Activated naive CD4-positive, alpha-beta T cell treated with Interleukin-2 at 50 U/mL for 16 hours (primary cell): ENCODE measurements at places on chromosomes 2 and 18.

DNA sequence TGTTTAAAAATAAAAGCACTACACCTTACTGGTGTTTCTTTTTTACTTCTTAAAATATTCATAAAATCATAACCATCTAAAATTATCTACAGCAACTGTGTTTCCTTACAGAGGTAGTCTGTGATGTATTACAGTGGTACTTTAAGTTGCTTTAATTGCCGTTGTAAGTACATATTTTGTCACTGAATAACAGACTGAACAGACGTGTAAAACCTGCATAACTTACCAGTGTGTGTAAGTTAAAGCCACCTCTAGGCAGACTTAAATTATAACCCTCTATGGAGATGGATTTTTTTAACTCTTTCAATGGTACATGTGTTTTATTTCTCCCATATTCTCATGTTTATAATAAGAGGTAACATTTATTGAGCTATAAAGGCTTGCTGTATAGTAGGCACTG lies 166.8 kb downstream of the NR4A2 start:
- no peak for DNase-seq

DNA sequence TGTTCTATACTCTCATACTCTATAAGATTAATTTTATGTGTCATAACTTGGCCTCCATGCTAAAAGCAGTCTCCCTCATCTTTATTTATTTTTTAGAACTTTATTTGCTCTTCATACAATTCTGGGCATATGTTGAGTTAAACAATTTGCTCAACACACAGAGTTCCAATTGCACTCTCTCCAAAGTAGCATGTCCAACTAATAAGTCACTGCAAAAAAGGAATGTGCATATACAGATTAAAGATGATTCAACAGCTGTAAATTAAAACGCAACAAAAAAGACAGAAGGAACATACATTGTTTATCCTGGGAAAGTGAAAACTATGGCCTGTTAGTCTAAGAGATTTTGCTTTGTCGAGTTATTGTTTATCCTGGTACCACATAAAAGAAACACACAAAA lies 277.7 kb upstream of the ACVR2A start:
- DNase-seq: no peak

DNA sequence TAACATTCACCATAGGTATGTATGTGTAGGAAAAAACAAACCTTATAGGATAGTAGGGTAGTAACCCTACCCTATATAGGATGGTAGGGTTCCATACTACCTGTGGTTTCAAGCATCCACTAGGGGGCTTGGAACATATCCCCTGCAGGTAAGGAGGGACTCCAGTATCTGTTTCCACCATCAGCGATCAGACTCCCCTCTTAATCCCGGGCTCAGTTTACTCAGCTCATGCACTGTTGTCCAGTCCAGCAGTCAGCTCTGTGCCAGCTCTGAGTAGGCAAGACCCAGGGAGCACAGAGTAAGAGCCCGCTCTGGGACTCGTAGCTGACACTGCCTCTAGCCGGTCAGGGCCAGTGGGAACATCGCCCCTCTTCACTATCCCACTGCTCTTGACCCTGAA lies 61.7 kb downstream of the MEX3C start:
- DNase-seq: no peak

- no peak for DNase-seq
Measured at GRCh38 chr2:81670885-81671284, 1366.3 kb upstream of the LRRTM1 start.

DNA sequence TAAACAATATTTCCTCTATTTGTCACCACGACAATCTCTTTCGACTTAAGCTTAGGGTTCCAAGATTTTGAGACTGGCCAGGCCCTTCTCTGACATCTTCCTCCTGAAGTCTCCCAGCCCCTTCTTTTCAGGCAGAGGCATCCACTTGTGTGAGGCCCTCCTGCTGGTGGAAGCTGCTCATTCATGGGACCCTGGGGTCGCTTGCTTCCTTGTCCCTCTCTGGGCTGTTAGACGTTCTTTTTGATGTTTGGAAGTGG lies 188.2 kb upstream of the APCDD1 start:
- no peak for DNase-seq

DNA sequence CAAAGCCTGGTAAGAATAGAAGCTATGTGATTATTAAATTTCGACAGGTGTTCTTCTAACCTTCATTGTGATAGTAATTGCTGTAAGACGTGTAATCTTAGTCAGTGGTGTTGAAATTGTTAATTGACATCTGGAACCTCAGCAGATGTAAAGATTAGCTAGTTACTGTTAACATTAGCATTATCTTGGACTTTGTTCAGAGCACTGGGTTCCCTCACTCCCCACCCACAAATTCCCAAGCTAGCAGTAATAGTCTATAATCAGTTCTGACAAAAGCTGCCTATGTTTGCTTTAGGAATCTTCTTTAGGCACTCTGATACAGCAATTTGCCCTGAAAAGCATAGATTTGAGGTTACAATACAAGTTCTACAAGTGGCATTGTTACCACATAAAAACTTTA lies 233.7 kb downstream of the EN1 start:
- no peak for DNase-seq

GRCh38 chr2:128416806-128417205 lies 98.1 kb upstream of the HS6ST1 start:
- DNase-seq: no peak

- no peak for DNase-seq
Measured at GRCh38 chr2:74261204-74261864, 62.9 kb downstream of the MTHFD2 start.

GRCh38 chr2:54492335-54492734 lies 36.2 kb downstream of the SPTBN1 start:
- no peak for DNase-seq

GRCh38 chr2:239751679-239752355 lies 273.3 kb downstream of the NDUFA10 start:
- peak; percentile 33 for DNase-seq

DNA sequence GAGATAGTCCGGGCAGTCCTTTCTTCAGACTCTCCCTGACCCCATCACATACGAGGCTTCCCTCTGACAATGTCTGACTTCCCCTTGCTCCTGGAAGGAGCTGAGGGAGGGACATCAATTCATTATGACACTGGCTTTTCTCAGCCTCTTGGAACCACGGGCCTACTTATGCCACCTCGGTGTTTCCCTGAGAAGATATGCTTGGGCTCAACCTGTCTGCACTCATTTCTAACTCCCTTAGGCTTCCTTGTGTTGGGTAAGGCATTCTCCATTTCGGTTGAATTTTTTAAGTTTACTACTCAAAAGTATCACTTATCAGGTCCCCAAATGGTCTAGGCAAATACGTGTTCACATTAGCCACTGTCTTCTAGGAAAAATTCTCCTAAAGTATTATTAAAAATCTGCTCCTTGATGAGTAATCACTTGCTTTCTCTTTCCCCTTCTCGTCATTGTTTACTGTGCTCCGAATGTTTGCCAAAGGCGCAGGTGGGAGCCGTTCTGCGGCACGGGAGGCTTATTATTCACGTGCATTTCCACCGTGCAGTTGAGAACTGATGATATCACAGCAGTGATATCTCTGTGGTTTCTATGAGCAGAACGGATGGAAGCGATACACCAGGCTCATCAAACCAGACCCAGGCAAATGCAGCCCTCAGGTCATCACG lies 33.1 kb downstream of the ARL4C start:
- DNase-seq: peak; percentile 81

DNA sequence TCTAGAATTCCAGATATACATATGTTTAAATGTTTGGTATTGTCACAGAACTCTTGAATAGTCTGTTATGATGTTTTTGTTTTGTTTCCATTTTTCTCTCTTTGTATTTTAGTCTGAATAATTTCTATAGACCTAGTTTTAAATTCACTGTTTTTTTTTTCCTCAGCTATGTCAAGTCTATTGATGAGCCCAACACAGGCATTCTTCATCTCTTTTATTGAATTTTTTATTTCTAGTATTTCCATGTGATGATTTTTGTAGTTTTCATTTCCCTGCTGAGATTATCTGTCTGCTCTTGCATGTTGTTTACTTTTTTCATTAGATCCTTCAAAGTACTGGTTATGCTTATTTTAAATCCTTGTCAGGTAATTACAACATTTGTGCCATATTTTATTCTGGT lies 254.7 kb downstream of the C1D start:
- no peak for DNase-seq

DNA sequence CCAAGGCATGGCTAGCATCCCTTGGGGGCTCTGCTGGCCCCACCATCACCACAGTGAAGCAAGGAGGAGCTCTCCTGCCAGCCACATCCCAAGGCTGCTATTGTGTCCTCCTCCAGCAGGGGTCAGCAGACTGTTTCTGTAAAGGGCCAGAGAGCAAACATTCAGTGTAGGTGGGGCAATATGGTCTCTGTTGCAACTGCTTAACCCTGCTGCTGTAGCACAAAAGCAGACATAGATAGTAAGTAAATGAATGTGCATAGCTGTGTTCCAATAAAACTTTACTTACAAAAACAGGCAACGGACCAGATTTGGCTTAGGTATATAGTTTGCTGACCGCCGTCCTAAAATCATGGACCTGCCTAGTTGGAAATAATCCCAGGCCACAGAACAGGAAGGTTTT lies 36.4 kb upstream of the ZBTB7C start:
- peak; percentile 77 for DNase-seq

GRCh38 chr18:72652990-72653593 lies 109.0 kb upstream of the CBLN2 start:
- peak; percentile 4 for DNase-seq

- DNase-seq: no peak
Measured at GRCh38 chr2:128789776-128790455, 471.2 kb upstream of the HS6ST1 start.

DNA sequence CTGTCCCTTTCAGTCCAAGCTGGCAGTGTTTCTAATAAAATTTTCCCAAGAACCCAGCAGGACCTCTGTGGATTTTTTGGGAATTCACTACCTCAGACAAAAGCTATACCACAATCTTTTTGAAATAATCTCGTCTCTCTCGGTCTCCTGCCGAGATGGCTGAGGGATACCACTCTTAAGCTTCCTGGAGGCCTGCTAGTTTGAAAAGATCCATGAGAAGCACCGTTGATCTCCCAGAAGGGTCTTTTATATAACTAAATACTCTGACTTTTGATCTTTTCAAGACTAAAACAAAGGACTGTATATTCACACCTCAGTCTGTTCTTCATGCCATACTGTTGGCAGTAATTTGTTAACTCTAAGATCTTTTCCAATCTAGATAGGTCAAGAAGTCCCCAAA lies 141.7 kb downstream of the UPP2 start:
- no peak for DNase-seq

GRCh38 chr2:203759690-203760365 lies 53.4 kb downstream of the CD28 start:
- no peak for DNase-seq

DNA sequence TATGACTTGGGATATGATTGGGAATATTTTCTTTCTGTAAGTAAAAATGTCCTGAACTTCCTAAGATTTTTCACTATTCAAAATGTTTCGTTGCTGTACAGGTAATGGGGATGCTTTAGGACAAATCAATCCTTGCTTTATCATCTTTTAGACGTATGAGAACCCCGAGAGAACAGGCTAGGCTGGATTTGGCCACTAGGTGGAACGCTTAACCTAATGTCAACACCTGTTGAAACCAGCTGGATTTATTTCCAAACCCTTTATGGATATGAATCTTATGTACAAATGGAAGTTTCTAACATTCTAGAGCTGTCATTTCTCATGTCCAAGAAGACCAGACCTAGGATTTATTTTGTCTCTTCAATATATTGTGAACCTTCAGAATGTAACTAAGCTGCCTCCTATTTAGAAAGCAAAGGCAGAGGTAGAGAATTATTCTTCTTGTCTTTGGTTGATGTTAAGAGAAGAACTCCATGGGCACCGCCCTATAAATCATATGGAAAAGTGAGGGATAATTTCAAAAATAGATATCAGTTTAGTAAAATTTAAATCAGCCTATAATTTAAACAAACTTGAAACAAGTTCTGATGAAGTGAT lies 96.7 kb downstream of the PMAIP1 start:
- DNase-seq: no peak

DNA sequence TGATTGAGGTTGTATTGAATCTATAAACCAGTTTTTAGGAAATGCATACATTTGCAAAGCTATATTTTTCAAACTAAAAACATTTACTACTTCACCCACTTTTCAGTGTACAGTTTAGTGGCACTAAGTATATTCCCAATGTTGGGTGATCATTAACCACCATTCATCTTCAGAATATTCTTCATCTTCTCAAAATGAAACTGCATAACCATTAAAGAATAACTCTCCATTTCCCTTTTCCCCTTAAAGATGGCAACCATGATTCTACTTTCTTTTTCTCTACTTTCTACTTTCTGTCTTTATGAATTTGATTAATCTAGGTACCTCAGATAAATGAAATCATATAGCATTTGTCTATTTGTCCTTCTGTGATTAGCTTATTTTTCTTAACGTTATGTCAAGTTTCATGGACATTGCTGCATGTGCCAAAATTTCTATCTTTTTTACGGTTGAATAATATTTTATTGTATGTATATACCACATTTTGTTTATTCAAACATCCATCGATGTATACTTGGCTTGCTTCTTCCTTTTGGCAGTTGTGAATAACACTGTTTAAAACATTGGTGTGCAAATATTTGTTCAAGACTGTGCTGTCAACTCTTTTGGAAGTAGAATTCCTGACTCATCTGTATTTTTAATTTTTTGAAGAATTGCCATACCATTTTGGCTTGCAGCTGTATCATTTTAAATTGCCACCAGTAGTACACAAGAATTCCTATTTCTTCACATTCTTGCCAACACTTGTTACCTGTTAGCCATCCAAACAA lies 104.9 kb downstream of the RPRM start:
- no peak for DNase-seq

GRCh38 chr2:122029945-122030344 lies 274.5 kb downstream of the TSN start:
- DNase-seq: no peak

GRCh38 chr2:151269798-151270568 lies 8.3 kb upstream of the RBM43 start:
- no peak for DNase-seq

- no peak for DNase-seq
Measured at GRCh38 chr2:204436230-204436629, 109.0 kb upstream of the PARD3B start.

GRCh38 chr2:10810202-10811161 lies 2.1 kb downstream of the PDIA6 start:
- no peak for DNase-seq

DNA sequence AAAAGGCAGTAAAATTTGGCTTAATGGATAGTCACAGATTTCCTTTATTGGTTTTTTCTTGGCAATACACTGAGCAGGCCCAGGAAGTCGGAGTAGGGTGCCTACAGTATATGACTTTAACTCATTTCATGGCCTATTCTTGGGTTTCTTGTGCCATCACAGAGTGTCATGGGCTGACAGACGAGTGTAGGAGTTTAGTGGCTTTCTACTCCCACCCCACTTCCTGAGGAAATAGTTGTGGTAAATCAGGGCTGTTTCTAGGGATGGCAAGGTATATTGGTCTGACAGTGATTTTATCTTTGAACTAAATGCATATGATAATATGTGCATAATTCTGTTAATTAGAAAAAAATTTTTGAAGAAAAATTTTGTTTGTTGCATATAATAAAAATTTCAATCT lies 100.1 kb downstream of the PLCL1 start:
- DNase-seq: peak; percentile 25

- DNase-seq: no peak
Measured at GRCh38 chr2:53708988-53709387, 58.6 kb upstream of the CHAC2 start.
